NCI-H526 (cell line): ENCODE measurements at places on chromosomes 3 and 15.

DNA sequence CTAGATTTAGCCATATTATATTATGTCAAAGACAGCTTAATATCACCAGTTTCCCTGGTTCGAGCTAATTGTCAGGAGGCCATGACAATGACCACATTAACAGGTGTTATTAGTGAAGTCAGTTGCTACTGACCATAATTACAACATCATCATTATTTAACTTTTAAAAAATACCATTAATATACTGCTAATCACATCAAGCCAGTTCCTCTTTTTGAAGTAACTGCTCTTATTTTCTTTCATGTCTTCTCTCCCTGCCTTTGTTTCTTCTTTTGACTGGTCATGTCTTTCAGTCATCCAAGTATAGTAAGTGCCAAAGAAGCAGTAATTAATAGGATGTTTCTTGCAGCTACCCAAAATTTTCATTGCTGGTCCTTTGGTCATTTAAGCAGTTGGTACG, 61.6 kb downstream of the CMSS1 start:
- DNase-seq: no peak

DNA sequence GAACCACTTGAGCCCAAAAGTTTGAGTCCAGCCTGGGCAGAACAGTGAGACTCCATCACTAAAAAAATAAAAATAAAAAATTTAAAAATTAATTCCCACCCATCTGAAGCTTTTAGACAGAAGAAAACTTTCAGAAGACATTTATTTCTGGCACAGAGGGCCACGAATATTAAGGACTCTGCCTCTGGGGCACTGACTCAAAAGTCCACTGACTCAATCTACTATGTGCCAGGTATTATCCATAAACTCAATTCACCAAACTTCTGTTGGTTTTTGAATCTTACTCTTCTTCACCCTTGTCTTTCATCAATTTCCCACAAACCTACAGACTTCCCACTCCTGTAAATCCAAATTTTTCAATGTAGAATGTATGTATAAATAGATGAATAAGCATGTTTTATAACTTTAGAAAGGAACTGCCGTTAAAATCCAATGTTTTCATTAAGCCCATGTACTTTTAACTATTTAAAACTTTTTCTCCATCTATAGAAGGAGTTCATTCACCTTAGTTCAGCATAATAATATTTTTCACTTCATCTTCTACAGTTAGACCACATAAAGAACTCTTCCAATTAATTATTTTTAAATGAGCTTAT, 19.9 kb downstream of the ATP13A3 start:
- DNase-seq: no peak

DNA sequence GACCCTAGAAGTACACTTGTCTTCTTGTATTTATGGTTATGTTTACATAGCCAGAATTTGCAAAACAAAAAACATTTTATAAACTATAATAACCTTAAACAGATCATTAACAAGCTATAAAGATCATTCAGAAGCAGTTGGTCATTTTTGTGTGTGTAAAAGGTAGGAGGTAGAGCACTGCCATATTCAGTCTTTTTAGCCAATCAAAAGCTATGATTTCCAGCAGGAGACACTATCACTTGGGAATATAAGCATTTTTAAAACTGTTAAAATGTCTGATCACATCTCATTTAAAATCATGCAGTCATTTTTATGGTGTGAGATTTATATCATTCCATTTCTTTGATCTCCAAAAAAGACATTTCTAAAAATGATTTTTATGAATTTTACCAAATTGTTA, 42.6 kb upstream of the ATP2C1 start:
- no peak for DNase-seq

GRCh38 chr3:188077160-188077799, 76.7 kb upstream of the LPP start:
- DNase-seq: no peak
